HT1080 (cell line): ENCODE measurements at places on chromosomes 5 and 9. TPM values are rescaled to one million over a fixed set of nuclear protein-coding genes. Genes with fewer than 3 reads are reported as not detected.

Gene PTAR1
- total RNA-seq: 32.6 and 45.6 TPM in 2 replicates

Gene FOXD4L3
- not detected in 2 replicates for total RNA-seq

DNA sequence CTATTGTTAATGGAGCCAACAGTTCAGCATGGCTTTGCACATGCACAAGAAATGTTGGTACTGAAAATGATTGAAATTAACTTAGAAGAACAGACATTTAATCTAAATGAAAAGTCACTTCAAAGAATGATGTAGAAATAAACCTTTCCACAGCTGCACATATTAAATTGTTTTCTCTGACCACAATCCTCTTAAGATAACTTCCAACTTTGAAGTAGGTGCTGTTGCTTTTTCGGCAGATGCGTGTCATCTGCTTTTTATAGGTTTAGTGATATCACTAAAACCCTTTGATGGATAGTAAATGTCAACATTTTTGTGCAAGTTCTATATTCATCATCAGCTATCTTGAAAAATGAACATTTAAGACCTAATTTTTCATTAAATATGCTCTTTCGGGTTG lies 25.3 kb upstream of the SLC1A3 start:
- DNase-seq: no peak

DNA sequence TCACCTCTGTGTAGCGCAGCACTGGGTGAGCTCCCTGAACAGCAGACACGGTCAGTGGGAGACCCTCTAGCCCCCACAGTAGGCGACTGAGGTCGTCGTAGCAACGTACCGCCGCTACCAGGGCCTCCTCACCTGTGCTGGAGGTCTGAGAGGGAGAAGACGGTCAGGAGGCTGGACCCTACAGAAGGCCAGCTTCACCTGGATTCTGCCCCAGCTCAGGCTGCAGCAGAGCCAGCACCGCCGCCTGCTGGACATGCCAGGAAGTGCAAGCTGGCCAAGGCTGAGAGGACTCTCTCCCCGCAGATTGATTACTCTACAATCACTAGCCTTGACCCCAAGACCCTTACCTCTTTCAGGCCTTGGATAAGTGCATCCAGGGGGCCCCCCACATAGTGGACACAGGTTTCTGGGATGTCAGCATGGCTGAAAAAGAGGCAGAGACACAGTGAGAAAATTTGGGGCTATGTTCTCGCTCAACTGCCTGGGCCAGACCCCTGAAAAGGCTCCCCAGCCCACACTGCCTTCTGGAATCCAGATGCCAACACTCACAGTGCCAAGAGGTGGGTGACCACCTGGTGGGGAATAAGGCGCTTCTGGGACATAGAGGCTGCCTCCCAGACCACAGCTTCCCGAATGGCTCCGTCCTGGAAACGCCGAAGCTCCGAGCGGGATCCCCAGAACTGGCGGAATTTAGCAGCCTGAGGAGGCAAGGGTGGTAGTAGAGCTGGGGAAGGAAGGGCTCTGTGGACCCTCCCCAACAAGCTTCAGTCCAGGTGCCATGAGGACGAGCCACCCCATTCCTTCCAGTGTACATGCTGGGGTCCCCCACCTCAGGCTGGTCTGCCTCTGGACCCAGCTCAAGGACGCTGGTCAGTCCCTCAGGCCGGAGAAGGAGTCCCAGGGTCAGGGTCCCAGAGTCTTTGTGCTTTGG lies 6.9 kb downstream of the NOL6 start:
- peak; percentile 32 for DNase-seq

GRCh38 chr9:124218438-124218982 lies 39.2 kb upstream of the NEK6 start:
- DNase-seq: peak; percentile 60
